ENCODE measurements at places on chromosomes 3 and 15.
A peak's percentile ranks its signal among the peaks of the same experiment; 100 is the strongest.

GRCh38 chr3:134796281-134797056, 1.4 kb downstream of the EPHB1 start:
- no peak for DNase-seq

- no peak for DNase-seq
Measured at GRCh38 chr3:75506603-75507002, 157.5 kb upstream of the FRG2C start.

DNA sequence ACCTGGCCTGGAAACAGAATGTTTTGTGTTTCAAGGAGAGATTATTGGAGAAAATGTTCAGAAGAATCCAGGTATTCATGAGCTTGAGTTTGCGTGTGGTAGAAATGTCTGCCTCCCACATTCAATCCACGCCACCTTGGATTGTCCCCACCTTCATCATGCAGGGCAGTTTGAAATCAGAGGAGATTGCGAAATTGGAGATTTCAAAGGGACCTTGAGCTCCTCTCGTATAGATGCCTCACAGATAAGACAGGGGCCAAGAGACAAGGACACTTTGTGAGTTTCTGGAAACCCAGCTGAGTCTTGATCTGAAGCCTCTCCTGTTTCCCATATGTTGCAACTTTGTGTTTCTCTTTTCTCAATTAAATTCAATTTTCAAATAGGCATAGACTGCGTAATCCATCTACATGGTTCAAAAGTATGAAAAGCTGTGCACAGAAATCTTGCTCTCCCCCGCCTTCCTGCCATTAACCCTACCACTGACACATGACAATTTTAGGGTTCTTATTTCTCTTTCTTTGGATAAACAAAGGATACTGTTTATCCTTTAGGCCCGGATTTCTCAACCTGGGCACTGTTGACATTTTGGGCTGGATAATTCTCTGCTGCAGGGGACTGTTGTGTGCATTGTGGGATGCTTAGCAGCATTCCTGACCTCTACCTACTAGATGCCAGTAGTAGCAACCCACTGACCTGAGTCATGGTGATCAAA, 53.8 kb downstream of the CMTM8 start:
- DNase-seq: no peak

DNA sequence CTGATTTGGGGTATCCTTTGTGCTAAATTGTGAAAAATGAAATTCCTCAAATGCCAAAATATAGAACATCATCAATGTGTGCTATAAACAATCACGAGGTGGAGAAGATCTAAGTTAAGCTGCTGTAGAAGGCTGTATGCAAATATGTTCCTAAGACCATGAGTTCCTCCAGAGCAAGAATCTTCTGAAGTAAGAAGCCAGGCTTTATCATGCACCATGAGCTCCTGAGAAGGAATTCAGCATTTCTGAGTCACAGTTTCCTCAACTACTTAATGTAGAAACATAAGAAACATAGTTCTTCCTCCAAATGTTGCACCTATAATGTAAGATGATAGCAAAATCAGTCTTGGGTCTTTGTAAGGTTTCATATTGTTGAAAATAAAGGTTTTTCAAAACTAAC, 241.7 kb upstream of the MDFIC2 start:
- DNase-seq: no peak

- DNase-seq: peak; percentile 19
Measured at GRCh38 chr15:91866971-91867372, 13.5 kb downstream of the SLCO3A1 start.

DNA sequence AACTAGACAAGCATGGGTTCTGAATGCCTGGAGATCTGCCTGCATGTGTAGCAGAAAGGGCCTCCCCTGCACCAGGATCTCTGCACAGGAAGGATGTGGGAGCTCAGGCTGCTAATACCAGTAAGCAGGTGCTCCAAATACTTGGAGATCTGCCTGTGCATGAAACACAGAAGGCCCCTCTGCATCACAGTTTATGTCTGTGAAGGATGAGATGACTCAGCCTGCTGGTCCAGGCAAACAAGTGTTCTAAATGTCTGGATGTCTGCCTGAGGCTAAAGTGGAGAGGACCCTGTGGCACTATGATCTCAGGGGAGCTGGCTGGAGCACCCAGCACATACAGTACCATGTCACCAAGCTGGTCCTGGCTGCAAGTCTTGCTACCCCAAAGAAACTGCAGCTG, 678.8 kb downstream of the MCTP2 start:
- DNase-seq: no peak

- DNase-seq: no peak
Measured at GRCh38 chr3:33417066-33417673, 23.0 kb downstream of the UBP1 start.

DNA sequence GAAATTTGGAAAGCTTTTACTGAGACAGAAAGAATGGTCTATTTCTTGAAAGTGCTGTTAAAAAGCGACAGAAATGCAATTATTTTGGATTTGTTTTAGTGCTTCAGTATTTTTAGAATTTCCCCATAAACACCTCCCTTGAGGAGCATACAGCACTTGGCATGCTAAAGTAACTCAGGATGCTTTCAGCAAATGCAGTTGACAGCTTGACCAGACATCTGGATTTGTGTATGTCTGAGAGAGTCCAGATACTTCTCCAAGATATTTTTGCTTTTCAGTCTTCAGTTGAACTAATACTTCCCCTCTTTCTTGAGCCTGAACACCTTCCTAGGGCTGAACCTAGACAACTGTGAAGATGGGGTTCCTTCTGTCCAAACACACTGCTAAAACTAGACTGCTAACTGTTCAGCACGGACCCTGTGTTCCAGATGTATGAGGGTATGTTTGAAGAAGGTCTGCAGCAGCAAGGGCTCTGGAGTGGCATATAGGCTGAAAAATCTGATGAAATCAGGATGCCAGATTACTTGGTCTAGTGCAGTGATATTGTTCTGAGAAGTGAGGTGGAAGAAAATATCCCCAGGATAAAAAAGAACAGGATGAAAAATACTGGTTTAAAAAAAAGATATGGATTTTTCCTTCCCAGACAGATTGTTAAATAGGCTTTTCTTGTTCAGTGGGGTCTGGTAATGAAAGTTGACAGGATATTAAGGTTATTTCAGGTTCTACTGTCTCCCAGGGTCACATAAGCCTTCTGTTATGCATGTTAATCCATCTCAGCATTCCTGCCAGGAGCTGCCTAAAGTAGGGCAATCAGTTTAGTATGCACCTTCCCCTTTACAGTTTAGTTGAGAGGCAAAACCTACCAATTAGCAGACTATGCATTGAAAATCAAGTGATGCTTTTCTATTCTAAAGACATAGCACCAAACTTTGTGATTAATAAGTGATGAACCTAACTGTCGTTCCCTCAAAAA, 516.9 kb upstream of the TBL1XR1 start:
- DNase-seq: no peak

- no peak for DNase-seq
Measured at GRCh38 chr3:66467996-66468735, 32.7 kb downstream of the LRIG1 start.

GRCh38 chr15:79310612-79310984, 314 bp upstream of the TMED3 start:
- DNase-seq: no peak

DNA sequence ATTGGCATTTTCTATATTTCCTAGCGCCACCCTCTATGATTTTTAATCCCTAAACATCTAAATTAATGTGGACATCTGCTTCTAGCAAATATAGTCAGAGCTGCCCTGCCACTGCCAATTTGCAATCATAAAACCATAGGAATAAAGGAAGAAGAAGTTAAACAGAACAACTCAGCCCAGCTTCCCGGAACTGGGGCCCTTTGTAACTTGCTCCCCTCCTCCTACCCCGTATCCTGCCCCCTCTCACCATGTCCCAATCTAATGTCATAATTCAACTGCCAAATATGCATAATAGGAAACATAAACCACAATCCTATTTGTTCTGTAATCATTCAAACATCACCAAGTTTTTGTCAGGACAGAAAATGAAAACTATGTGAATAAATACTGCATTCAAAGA, 74.4 kb upstream of the ACP3 start:
- no peak for DNase-seq

DNA sequence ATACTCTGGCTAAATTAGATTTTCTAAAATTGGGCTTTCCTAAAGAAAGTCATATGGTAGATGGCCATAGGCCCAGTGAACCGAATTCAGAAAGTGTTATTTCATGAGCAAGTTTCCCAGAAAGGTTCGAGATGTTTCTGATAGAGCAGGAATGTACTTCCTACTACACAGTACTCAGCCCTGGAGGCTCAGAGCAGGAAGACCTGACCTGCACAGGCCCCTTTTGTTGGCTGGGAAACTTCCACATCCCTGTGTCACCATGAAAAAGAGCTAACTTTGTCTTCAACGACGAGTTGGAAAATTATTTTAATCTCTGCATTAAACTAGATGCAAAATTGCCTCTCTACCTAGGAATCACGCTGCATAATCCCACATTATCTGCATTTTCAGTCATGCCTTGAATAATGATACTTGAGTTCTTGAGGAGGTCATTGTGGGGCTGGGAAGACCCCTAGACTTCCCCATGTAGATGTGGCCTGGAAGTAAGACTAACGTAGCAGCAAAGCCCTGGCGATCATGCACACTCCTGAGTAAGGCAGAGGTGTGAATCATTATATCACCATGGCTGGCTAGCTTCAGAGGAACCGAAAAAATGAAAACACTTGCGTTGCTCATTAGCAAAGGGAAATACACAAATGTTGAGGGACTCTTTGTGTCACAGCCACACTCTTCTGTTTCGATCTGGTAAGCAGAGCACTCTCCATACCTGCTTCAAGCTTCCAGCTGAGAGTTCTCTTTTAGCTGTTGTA, 47.1 kb downstream of the CMTM7 start:
- DNase-seq: no peak

GRCh38 chr3:114119776-114120175, 59.1 kb downstream of the DRD3 start:
- DNase-seq: no peak

- DNase-seq: no peak
Measured at GRCh38 chr3:160568989-160569388, 3.6 kb upstream of the KPNA4 start.

DNA sequence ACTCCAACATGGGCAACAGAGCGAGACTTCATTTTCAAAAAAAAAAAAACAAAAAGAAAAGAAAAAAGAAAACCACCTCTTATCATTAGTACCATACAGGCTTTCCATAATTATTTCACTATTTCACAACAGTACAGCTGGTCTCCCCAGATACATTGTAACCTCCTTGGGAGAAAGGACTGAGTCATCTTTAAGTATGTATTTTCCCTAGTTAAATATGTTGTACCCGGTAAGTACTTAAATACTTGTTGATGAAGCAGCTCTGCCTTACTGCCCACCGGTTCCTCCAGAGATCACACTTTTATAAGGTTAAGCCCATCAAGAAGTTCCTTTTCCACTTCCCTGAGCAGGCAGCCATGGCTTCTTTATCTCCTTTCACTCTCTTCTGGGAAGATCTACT, 789.5 kb upstream of the CFAP20DC start:
- DNase-seq: no peak

DNA sequence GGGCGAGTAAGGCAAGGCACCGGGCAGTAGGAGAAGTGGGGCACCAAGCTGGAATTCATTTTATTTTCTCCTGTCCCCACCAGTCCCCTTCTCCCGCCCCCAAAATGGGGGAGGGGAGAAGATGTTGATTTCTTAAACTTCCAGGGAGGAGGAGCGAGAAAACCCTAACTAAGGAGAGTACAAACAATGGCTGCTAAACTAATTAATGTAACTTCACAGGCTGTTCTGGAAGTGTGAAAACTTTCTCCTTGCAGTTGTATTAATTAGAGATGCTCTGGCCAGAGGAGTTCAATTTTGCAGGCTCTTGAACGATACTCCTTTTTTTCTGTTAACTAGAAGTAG, 11.5 kb downstream of the ZIC4 start:
- DNase-seq: no peak

DNA sequence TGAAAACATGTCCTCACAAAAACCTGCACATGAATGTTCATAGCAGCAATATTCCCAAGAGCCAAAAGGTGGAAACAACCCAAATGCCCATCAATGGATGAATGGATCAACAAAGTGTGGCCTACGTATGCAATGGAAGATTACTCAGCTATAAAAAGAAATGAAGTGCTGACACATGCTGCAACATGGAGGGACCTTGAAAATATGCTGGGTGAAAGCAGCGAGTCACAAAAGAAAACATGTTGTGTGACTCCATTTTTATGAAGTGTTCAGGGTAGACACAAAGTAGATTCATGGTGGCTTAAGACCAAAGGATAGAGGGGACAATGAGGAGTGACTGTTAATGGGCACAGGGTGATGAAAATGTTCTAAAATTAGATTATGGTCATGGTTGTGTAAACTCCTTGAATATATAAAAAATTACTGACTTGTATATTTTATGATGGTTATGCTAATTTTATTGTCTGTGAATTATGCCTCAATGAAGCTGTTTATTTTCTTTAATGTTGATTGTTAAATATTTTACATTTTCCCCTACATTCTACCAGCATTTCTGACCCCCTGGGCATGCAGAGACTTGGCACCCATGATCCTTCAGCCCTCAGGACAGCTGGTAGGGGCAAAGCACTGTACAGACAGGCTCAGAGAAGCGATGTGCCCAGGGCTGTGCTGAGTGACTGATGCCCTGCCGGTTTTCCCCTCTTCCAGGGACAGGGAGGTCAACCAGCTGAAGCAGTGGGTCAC, 37.8 kb downstream of the CFAP100 start:
- DNase-seq: no peak

DNA sequence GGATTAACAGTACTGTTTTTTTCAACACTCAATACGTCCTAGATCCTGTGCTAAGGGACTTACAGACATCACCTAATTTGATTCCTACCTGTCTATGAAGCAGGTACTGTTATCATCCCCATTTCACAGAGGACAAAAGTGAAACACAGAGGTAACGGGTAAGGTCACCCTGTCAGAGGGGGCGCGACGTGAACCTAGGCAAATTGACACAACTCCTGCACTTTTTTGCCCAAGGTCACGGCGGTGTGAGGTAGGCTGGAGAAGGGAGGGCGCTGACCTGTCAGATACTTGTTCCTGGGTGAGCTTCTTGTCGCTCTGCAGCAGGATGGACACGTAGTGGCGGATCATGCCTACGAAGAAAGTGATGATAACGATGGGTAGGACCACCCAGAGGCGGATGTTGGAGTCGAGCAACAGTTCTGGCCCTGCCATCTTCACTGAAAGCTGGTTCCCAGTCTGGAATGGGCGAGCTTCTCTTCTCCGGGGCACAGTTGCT, 363 bp downstream of the EMC3 start:
- no peak for DNase-seq

DNA sequence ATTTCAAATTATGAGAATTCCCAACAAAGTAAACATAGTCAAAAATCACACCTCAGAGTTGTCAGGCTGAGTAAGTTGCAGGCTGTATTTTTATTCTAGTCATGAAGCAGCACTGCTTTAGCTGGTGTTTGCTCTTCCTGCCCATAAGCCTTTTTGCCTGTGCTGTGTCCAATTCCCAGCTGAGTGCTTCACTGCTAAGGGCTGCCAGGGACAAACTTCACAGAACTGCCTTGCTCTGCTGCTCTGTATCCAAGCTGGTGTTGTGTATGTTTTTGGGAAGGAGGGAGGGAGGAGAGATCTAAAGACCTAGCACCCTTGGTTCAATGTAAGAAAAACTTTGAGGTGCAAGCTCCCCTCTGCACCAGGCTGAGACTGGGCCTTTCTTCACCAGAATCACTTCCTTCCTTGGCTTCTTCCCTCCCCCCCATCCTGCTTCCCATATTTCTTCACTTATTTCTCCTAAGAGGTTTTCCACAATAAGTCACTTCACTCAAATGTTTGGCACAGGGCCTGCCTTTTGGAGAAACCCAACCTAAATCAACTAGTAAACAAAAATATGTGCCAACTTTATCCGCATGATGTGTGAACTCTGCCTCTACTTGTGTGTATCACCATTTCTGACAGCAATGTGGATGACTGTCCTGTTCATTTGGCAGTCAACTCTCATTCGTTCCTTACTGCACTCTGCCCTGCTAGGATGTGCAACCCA, 156.1 kb downstream of the TBL1XR1 start:
- DNase-seq: peak; percentile 16

- DNase-seq: no peak
Measured at GRCh38 chr3:42655980-42656679, 2.6 kb downstream of the ZBTB47 start.
